Right atrium auricular region (tissue), 2 donors: ENCODE measurements at places on chromosomes 1 and 21. TPM values are rescaled to one million over a fixed set of nuclear protein-coding genes. Genes with fewer than 3 reads are reported as not detected.

DNA sequence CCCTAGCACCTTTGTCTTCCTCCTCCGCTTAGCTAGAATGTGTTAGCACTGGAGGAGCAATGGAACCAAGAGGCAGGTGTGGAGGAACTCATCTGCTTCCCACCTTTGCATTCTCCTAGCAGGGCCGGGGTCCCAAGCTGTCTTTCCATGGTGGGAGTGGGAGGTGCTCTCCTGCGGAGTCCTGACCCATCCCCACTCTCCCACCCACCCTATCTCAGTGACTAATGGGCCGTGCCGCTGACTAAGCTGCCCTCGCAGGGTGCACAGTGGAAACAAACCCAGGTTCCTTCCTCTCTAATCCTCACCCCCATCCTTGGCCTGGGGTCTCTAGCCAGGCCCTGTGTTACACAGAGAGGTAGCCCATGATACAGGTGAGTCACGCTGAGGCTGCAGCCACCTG lies 177.5 kb downstream of the HIVEP3 start:
- DNase-seq = no peak

- no peak for DNase-seq
These were observed 93.7 kb upstream of the ETS2 start for GRCh38 chr21:38712071-38712470.

GRCh38 chr1:82161700-82162141 lies 361.0 kb downstream of the ADGRL2 start:
- no peak for DNase-seq

- DNase-seq = no peak
These were observed 5.9 kb upstream of the CHAF1B start for GRCh38 chr21:36379251-36379650.

- DNase-seq = no peak
These were observed 179.9 kb downstream of the HMCN1 start for GRCh38 chr1:185914089-185914488.

GRCh38 chr1:210464519-210465039 lies 135.9 kb downstream of the HHAT start:
- DNase-seq = no peak

DNA sequence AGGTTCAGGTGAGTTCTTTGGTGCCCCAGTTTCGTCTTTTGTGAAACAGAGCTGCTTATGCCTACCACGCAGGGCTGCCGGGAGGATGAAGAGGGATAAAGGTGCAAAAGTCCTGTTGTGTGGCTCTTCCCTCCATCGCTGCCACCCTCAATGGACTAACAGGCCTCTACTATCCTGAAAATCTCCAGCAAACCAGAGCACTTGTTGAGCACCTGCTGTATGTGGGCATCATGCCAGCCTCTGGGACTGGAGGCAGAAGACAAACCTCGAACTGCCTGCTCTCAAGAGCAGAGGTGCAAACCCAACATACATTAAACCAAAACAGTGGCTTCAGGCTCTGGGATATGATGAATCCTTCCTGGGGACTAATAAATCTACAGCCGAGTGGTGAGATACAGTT lies 174.1 kb downstream of the ACTL8 start:
- DNase-seq = no peak

GRCh38 chr1:27526569-27527222 lies 36.7 kb upstream of the WASF2 start:
- no peak for DNase-seq

DNA sequence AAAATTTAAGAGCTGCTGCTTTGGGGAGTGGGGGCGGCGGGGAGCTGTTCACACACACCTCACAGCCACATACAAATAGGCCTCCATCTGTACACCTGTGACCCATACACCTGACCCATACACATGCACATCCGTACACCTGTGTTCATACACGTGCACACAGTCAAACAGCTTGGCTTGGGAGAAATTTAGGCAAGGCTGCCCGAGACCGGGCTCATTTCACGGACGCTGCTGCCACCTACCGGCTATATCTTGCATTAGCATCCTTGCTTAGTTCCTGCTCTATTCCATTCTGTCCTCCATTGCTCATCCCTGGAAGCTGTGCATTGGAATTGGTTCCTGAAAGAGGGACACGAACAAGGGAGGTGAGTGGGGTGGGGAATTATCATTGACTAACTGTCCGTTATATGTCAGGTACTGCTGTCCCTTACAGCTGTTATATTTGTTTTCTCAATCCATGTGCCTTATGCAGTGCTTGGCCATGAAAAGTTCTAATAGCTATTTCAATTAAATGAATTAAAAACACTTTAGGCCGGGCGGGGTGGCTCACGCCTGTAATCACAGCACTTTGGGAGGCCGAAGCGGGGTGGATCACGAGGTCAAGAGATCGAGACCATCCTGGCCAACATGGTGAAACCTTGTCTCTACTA lies 37.1 kb upstream of the EPB41 start:
- peak; percentile 78 for DNase-seq

GRCh38 chr21:21177353-21177986 lies 179.3 kb downstream of the NCAM2 start:
- DNase-seq = no peak

GRCh38 chr1:226642421-226642820 lies 93.9 kb downstream of the STUM start:
- DNase-seq = no peak

DNA sequence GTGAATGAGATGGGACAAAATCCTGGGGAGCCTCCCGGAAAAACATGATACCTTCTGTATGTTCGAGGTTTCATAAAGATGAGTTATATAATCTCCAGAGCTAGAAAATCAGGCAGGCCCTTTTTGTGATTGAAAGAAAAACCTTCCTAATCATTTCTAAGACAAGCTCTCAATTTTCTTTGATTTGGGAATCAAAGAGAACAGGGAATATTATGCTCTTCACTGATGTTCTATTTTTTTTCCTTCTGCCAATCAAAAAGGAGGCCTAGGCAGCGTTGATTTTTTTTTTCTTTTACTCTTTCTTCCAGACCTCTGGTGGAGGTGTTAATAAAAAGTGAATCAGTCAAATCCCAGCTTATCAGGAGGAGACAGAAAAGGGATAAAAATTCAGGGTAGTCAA lies 34.5 kb downstream of the DIRAS3 start:
- DNase-seq = no peak

DNA sequence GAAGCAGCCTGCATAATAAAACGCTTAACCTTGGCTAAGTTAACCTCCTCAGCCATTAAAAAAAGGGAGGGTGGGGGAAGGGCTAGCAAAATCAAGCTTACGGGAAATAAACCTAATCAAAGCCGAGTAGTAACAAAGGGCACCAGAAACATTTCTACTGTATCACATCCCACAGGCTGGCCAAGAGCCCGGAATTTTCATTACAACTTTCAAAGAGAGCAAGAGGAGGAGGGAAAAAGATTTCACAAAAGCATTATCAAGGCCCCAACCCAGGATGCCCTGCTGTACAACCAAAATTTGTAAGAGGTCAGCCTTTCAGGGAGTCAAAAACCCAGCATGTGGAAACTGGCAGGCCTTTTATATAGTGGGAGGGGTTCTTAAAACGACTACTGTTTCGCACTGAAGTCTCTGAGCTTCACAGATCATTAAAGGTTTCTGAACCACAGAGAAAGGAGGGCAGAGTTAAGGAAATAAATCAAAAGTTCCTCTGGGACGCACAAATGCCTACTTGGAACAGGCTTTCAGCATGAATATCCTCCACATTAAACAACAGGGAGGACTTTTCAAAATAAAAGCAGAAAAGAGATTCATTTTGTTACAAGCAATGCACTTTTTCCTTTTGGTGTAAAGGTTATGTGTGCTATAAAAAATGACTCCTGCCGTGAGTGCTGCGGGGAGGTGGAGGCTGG lies 90.4 kb downstream of the SLC45A1 start:
- DNase-seq = peak; percentile 90

DNA sequence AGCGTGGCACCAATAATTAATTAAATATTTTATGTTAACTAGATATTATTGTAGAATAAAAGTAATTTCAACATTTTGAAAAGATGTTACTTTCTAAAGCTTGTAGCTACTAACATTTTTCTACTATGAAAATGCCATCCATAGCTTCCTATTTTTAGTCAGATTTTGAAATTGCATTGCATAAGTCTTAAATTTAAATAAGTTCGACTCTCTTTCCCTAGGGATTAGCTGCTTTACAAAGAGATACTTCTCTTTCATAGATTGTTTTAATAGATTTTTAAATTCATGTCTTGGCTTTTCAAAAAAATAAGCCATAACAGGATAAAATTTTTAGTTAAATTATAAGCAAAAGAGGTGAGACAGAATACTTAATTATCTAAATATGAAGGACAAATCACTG lies 1279.6 kb downstream of the KCNT2 start:
- DNase-seq = no peak

GRCh38 chr1:36450270-36450918 lies at the start of gene OSCP1:
Gene OSCP1, minus strand, starts transcription at chr1:36450451. Its CDS starts 82 bp downstream, at chr1:36450369.
- DNase-seq = peak; percentile 99

Gene RGS13
- total RNA-seq = not detected

Gene SLFNL1
- total RNA-seq = not detected

Gene TDRD10
- 1.8 TPM for total RNA-seq

Gene HTR1D
- not detected for total RNA-seq

Gene ERG
- 13.2 TPM for total RNA-seq

Gene FCRL6
- 0.24 TPM for total RNA-seq

Gene CYP4A22
- total RNA-seq = not detected

Gene ADAMTS4
- 19.5 TPM for total RNA-seq

Gene SPRR2A
- not detected for total RNA-seq

Gene LEMD1
- not detected for total RNA-seq

Gene EVI5
- 26.4 TPM for total RNA-seq
